ENCODE measurements at places on chromosomes 3 and 15.

DNA sequence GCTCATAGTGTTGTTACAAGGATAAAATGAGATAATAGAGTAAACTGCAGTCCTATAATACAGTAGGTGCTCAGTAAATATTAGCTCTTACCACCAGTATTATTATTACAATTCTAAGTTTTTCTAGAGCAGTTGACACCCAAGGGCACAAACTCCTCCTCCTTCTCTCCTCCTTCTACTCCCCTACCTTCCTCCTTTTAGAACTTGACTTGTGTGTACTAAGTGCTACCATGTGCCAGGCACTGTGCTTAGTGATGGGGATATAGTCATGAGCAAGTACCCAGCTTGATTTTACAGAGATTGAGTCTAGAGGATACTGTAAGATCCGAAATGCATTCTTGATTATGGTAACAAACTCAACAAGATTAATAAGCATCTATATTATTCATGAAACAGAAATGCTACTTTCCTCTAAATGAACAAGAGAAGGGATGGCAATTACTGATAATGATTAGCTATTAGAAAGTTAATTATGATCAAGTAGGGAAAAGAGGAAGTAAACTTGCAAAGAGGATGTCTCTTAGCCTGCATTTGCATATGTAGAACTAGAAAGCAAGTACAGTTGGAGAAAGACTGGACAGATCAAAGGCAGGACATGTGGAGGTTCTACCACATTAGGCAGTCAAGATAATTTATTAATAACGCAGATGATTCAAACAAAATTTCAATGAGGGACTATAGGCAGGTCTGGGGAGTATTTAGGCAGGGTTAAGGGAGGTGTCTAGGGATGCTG, 72.3 kb downstream of the CLDN11 start:
- H3K27ac ChIP-seq: no peak overlapping the region
- DNase-seq: no peak
- H3K36me3 ChIP-seq: no peaks in the 10 kb centered on the region

DNA sequence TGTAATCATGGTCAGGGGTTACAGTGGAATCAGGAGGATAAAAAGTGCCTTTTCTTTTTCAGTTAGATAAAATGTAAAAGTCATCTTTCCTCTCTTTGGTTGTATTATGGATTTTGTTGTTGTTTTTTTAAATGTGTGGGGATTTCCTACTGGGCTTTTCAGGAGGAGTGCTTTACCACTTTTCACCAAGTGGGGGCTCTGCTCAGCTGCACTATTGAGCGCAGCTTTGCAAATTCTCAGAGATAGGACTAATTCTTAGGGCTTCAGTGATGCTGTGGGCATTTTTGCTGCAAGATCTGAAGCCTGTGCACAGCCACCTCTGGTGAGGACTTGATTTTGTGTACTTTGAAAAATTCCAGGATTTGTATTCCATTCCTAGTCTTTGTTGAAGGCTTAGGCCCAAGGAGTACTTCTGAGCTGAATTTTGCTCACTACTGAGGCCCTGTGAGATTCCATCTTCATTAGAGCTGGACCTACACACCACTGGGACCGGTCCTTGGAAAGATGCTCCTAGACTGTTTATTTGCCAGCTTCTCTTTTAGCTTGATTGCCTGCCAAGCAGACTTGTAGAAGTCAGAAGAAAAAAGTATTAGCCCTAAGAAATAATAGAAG, 7.5 kb downstream of the GNB5 start:
- H3K36me3 ChIP-seq: no peaks in the 10 kb centered on the region
- peak overlapping the region; percentile 8 for H3K4me3 ChIP-seq
- H3K27ac ChIP-seq: no peak overlapping the region
- H3K4me1 ChIP-seq: no peaks in the 10 kb centered on the region
- no peak for DNase-seq

DNA sequence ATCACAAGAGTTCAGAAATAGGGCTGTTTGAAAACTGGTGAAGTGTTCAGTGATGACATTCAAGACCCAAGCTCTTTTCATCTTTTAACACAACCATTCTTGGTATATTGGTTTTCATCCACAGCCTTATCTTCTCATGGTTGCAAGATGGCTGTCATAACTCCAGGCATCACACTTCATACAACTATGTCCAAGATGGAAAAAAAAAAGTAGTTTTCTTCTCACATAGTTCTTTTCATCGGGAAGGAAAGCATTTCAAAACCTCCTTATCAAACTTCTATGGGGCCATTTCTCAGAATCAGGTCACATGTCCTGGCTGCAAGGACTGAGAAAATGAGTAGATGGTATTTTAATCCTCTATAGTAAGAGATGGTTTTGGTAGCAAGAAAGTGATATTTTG, 21.1 kb upstream of the MFSD1 start:
- H3K27ac ChIP-seq: no peak overlapping the region
- no peaks in the 10 kb centered on the region for H3K4me1 ChIP-seq
- no peak overlapping the region for H3K4me3 ChIP-seq
- H3K27me3 ChIP-seq: no peaks in the 10 kb centered on the region
- DNase-seq: no peak
- H3K36me3 ChIP-seq: no peaks in the 10 kb centered on the region

- no peaks in the 10 kb centered on the region for H3K27me3 ChIP-seq
- H3K27ac ChIP-seq: no peak overlapping the region
- no peak for DNase-seq
- no peak overlapping the region for H3K4me3 ChIP-seq
Measured at GRCh38 chr3:47813551-47814177, 10.7 kb downstream of the DHX30 start.

DNA sequence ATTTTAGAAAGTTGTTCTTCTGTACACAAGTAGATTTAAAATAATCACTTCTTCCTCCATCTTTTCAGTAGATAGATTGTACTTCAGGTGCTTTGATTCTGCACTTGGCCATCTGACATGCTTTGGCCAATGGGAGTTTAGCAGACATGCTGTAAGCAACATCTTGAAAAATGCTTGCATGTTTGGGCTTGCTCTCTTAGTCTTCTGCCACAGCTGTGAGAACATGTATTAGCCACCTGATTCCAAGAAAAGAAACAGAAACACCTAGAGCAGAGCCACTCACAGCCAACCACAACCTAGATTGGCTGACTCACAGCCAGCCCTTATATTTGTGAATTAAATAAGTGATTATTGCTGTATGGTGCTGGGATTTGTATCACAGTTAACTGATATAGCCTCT, 70.2 kb upstream of the GADL1 start:
- H3K36me3 ChIP-seq: no peaks in the 10 kb centered on the region
- H3K4me1 ChIP-seq: no peaks in the 10 kb centered on the region
- no peaks in the 10 kb centered on the region for H3K27me3 ChIP-seq
- no peak overlapping the region for H3K27ac ChIP-seq
- H3K4me3 ChIP-seq: no peak overlapping the region

GRCh38 chr3:2554656-2555055, 456.0 kb downstream of the CNTN4 start:
- H3K27me3 ChIP-seq: no peaks in the 10 kb centered on the region
- H3K4me1 ChIP-seq: no peaks in the 10 kb centered on the region
- DNase-seq: no peak
- no peak overlapping the region for H3K4me3 ChIP-seq

DNA sequence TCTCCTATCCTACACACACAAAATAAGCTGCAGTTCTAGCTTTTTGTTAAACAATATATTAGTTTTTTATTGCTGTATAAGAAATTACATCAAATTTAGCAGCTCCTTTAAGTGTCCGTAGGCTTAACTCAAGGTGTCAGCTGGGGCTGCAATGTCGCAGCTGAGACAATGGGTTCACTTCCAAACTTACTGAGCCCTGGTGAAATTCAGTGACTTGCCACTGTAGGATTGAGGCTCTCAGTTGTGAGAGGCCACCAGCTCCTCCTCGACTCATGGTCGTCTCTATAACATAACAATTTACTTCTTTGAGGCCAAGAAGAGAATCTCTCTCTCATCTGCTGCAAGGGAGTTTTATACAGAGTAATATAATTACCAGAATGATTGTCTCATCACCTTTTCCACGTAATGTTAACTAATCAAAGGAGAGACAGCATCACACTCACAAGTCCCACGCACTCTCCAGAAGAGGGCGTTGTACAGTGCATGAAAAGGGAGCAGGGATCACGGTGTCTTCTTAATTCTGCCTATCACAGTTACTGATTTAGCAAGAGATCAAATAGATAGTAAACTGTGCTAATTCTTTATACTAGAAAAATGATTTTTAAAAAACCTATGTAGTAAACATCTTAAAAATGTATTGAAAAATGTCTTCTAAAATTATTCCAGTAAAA, 735.6 kb upstream of the GBE1 start:
- H3K27me3 ChIP-seq: no peaks in the 10 kb centered on the region
- no peak overlapping the region for H3K4me3 ChIP-seq
- no peaks in the 10 kb centered on the region for H3K4me1 ChIP-seq
- H3K36me3 ChIP-seq: no peaks in the 10 kb centered on the region

GRCh38 chr15:41691471-41691870, 31.3 kb downstream of the MGA start:
- DNase-seq: no peak
- H3K27ac ChIP-seq: no peak overlapping the region
- peaks cover 2% of the 10 kb centered on the region for H3K36me3 ChIP-seq
- no peaks in the 10 kb centered on the region for H3K4me1 ChIP-seq
- no peaks in the 10 kb centered on the region for H3K27me3 ChIP-seq

DNA sequence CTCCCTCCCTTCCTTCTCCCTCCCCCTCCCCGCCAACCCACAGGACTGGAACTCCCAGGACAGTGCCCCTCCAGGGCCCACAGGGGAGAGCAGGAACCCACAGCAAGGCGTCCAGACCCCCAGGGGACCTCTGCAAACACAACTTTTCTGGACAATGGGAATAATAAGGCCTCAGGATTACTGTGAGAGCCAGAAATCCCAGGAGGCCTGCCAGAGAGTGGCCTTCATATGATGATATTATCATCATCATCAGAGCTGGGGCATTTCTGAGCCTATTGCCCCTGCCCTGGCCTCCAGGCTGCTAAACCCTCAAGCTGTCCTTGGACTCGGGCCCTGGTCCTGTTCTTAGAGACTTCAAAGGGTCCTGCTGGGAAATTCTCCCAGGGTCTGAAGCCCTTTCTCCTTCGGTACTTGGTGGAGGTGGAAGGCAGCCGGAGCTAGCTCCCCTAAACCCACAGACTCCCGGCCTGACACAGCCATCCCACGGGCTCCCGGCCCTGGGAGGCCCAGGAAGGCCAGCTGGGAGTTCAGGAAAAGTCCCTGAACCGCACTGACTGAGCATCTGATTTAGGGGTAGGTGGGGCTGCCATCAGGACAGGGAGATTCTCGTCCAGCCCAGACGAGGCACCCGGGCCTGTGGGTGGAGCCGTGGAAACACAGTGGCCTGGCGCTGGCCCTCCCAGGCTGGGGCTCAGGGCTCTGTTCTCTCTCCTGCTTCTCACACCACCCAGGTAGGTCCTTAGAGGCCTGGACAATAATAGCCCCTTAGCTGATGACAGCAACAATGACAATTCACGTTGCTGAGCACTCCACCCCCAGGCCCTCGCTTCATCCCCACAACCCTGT, 4.9 kb downstream of the CALML4 start:
- H3K4me3 ChIP-seq: no peak overlapping the region
- H3K27ac ChIP-seq: no peak overlapping the region
- H3K4me1 ChIP-seq: no peaks in the 10 kb centered on the region
- no peak for DNase-seq

Measured in H9 (cell line).